ENCODE measurements at places on chromosomes 6 and 20. TPM values are rescaled to one million over a fixed set of nuclear protein-coding genes. Genes with fewer than 3 reads are reported as not detected.

MGME1 gene
- 7.2 TPM for total RNA-seq

CCDC170 gene
- 0.23 TPM for total RNA-seq

DSP gene
- 41.7 TPM for total RNA-seq

DNA sequence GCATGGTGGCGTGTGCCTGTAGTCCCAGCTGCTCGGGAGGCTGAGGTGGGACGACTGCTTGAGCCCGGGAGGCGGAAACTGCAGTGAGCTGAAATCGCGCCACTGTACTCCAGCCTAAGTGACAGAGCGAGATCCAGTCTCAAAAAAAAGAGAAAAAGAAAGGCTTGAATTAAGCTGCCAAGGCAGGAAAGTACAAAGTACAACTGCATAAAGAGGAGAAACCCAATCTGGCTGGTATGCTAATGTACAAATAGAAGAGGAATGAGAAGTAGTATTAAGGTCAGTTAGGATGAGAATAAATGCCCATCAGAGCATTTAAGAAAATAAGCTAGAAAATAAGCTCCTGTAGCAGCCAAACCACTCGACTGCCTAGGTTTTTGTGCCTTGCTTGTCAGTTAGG is 23.1 kb upstream of the RPN2 start:
- no peak for ATAC-seq

DNA sequence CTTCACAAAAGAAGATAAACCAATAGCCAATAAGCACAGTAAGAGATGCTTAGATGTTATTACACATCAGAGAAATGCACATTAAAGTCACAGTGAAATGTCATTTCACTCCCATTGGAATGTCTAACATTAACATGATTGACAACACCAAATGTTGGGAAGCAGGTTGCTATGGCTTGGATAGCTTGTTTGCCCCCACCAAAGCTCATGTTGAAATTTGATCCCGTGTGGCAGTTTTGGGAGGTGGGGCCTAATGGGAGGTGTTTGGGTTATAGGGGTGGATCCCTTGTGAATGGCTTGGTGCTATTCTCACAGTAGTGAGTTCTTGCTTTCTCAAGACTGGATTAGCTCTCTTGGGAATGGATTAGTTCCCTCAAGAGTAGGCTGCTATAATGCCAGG is 44.8 kb downstream of the MRAP2 start:
- no peak for ATAC-seq

- ATAC-seq = no peak
Observed at GRCh38 chr6:120735641-120736040, 598.6 kb downstream of the TBC1D32 start.

GRCh38 chr6:11248974-11249761 is 16.7 kb upstream of the NEDD9 start:
- no peak for ATAC-seq

DNA sequence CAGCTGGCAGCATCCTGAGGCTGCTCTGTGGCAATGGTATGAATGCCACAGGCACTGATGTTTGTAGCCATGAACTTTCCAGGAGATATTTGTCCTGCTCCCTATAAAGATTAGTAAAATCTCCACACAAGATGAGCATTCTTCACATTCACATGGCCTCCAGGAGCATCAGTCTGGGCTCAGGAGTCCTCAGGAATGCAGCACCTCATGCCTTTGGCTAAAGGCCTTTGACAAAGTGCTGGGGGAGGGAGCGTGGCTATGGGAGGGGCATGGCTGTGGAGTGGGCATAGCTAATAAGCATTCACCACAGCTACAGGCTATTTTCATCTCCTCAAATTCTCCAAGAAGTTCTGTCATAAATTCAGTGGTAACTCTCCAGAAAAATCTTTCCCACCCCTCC is 90.5 kb upstream of the LY86 start:
- ATAC-seq = no peak

Data from gastroesophageal sphincter (tissue), 4 donors.